ENCODE measurements at places on chromosomes 2 and 18.

GRCh38 chr2:120018549-120018948 is 5.7 kb downstream of the EPB41L5 start:
- DNase-seq = no peak

- DNase-seq = no peak
These were observed 216.0 kb downstream of the FHOD3 start for GRCh38 chr18:36513556-36513955.

DNA sequence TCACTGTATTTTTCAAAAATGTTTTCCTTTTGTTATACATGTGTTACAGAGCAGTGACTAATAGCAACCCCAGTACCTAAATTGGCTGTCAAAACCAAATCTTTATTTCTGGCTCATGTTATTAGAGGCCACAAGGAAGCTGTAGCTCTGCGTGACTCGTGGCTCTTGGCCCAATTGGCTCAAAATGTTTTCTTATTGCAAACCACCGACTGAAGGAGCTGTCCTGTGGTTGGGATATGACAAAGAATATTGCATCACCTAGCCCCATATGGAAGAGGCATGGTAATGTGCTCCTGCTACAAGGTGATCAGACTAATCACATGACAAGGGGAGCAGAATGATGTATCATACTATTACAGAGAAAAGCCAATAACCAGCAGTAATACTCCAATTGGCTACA is 1058.5 kb downstream of the CBLN2 start:
- peak; percentile 23 for DNase-seq

DNA sequence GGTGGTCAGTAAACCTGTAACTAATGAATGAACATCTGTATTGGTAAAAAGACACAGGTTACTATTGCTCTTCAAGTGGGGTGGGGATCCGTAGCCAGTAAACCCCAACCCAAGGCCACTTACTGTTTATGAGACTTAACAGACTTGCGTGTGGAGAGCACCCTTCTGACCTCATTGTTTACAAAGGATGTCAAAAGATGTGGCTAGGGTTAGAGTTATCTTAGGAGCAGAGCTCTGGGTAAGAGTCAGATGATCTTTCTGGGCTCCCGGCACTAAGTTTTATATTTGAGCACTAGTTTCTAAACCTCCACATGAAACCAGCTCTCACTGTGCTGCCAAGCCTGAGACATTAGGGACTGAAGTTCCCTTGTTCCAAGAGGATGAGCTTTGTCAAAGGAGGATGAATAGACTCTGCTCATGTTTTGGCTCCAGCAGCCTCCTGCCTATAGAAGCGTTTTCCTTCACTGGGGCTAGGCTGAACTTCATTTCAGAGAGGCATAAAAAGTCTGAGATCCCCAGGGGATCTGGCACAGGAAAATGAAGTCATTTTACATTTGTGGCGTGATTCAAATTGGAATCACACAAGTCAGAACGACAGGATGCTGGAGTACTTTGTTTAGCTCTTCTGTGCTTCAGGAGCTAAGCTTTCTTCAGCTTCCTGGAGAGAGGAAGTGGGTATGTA is 403.1 kb upstream of the TRIB2 start:
- no peak for DNase-seq

GRCh38 chr18:54679318-54680149 is 88.5 kb downstream of the DYNAP start:
- peak; percentile 75 for DNase-seq

- no peak for DNase-seq
These were observed 104.3 kb downstream of the USP40 start for GRCh38 chr2:233462202-233462785.

DNA sequence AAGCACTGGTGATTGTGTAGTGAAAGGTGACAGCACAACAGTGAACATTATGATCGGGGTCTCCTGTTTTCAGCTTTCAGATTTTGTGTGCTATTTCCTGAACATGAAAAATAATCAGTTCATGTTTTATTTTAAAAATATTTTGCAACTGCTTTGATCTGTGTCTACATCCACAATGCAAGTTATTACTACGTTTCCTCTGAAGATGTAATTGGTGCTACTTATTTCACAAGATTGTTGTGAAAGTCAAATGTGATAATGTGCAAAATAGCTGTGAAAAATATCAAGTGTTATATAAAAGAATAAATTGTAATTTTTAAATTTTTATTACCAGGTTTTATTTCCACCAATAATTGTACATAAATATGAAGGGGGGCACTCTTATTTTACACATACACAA is 6.1 kb upstream of the GCA start:
- DNase-seq = no peak

DNA sequence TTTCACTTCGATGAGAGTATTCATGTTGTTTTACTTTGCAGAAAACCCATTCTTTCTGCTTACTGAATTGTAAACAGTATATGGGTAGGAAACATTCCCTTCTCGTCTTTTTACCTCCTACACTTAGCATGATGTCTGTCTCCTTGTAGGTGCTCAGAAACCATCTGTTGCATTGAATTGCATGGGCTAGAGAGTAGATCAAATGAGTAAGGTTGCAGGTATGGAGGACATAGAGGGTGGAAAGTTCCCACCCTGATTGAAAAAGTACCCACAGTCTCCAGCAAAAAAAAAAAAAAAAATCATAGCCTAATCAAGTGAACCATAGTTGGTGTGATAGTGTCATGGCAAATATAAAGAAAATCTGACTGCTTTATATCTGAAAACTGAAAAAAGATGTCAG is 1.7 kb downstream of the CYTIP start:
- DNase-seq = no peak
